T-helper 17 cell (primary cell): ENCODE measurements at places on chromosomes 13 and 19. TPM values are rescaled to one million over a fixed set of nuclear protein-coding genes. Genes with fewer than 3 reads are reported as not detected.
A peak's percentile ranks its signal among the peaks of the same experiment; 100 is the strongest.

VSTM1 gene
- total RNA-seq, result 0.73 TPM

PLIN5 gene
- total RNA-seq, result not detected

SPIB gene
- 3.0 TPM for total RNA-seq

KIR2DL4 gene
- total RNA-seq, result not detected

LILRA5 gene
- 1.1 TPM for total RNA-seq

ZNF724 gene
- 3.2 TPM for total RNA-seq

NLRP7 gene
- total RNA-seq, result not detected

NMRK2 gene
- not detected for total RNA-seq

GRCh38 chr19:56115490-56115889 lies 5.6 kb downstream of the ZNF787 start:
- H3K27ac ChIP-seq, result no peak overlapping the region
- DNase-seq, result no peak
- H3K36me3 ChIP-seq, result no peaks in the 10 kb centered on the region
- H3K4me3 ChIP-seq, result no peak overlapping the region
- H3K27me3 ChIP-seq, result no peaks in the 10 kb centered on the region

DNA sequence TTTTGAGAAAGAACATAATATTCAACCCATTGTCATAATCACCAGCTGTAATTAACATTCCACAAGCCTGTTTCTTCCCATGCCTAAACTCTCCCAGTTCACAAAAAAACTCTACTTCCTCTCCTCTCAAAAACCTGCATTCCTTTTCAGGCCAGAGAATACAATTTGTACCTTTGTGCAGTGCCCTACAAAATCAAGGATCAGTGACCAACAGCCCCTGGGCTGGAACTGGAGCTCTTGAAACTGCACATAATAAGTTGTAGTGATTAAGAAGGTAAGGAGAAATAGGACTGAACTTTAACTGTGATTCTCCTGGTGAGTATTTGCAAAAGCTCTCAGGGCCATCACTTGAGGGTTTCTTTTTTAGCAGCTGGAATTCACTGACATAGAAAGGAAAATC lies 472.7 kb downstream of the RFC3 start:
- no peak overlapping the region for H3K4me3 ChIP-seq
- no peak for DNase-seq
- H3K27ac ChIP-seq, result no peak overlapping the region
- H3K36me3 ChIP-seq, result no peaks in the 10 kb centered on the region
- H3K4me1 ChIP-seq, result no peaks in the 10 kb centered on the region
- H3K27me3 ChIP-seq, result no peaks in the 10 kb centered on the region

- H3K27ac ChIP-seq, result peak overlapping the region; percentile 87
- peaks cover 2% of the 10 kb centered on the region for H3K36me3 ChIP-seq
- H3K4me1 ChIP-seq, result peaks cover 11% of the 10 kb centered on the region
- peaks cover 15% of the 10 kb centered on the region for H3K27me3 ChIP-seq
These were observed 23.0 kb upstream of the LAMP1 start for GRCh38 chr13:113273851-113274590.

- no peak within 1 kb of the TSS for H3K27ac ChIP-seq
- H3K4me3 ChIP-seq, result no peak within 1 kb of the TSS
- no peaks in the 10 kb centered on the region for H3K4me1 ChIP-seq
- H3K36me3 ChIP-seq, result no peaks in the 10 kb centered on the region
- DNase-seq, result no peak
- peaks cover 10% of the 10 kb centered on the region for H3K27me3 ChIP-seq
These were observed at the start of gene FPR2 for GRCh38 chr19:51760697-51761356. TSS of gene FPR2 (plus strand) at chr19:51761180. CDS start at chr19:51768659, 7,479 bp downstream.

GRCh38 chr13:77511552-77511951 lies 24.0 kb upstream of the SCEL start:
- H3K4me3 ChIP-seq, result no peak overlapping the region
- H3K27me3 ChIP-seq, result peaks cover 20% of the 10 kb centered on the region
- H3K4me1 ChIP-seq, result peaks cover 3% of the 10 kb centered on the region
- no peak for DNase-seq
- H3K36me3 ChIP-seq, result no peaks in the 10 kb centered on the region
- H3K27ac ChIP-seq, result no peak overlapping the region

- H3K36me3 ChIP-seq, result peaks cover 3% of the 10 kb centered on the region
- H3K27ac ChIP-seq, result peak overlapping the region; percentile 93
- no peaks in the 10 kb centered on the region for H3K27me3 ChIP-seq
- DNase-seq, result no peak
These were observed 1.2 kb downstream of the LPAR2 start for GRCh38 chr19:19626516-19627472.

DNA sequence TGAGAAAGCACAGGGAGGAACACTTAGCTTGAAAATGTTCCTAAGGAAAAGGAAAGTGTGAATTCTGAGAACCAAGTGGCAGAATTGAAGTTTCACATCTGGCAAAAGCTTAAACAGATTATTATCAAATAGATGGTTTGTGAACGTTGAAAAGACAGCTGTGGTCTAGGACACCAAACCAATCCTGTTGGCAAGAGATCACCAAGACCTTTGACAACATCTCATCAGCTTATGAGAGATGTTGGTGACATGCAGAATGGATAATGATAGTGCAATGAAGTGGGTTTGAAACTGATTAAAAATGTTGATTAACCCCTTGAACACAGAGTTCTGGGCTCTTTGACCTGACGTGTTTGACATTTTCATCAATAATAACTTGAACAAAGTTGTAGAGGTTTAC lies 74.6 kb upstream of the GPR183 start:
- H3K4me3 ChIP-seq, result peak overlapping the region; percentile 85
- H3K27ac ChIP-seq, result peak overlapping the region; percentile 98
- peaks cover 51% of the 10 kb centered on the region for H3K4me1 ChIP-seq
- H3K36me3 ChIP-seq, result peaks cover 4% of the 10 kb centered on the region
- no peaks in the 10 kb centered on the region for H3K27me3 ChIP-seq

DNA sequence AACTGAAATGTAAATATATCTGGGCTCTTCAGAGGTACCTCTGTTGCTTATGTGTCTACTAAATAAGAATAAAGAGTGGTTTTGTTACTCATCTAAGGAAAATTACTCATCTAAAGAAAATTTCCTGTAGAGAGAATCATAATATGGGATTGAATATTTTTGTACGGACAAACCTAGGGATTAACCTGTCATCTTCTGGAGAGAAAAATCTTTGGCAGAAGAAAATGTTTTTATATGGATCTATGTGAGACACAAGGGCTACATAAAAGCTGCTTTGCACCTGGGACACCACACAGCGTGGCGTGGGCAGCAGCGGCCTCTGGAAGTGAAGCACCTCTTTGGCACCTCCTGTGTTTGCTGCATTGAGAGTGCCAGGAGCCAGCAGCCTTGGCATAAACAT lies 242.9 kb upstream of the DACH1 start:
- no peaks in the 10 kb centered on the region for H3K27me3 ChIP-seq
- H3K36me3 ChIP-seq, result no peaks in the 10 kb centered on the region
- H3K4me3 ChIP-seq, result no peak overlapping the region

DNA sequence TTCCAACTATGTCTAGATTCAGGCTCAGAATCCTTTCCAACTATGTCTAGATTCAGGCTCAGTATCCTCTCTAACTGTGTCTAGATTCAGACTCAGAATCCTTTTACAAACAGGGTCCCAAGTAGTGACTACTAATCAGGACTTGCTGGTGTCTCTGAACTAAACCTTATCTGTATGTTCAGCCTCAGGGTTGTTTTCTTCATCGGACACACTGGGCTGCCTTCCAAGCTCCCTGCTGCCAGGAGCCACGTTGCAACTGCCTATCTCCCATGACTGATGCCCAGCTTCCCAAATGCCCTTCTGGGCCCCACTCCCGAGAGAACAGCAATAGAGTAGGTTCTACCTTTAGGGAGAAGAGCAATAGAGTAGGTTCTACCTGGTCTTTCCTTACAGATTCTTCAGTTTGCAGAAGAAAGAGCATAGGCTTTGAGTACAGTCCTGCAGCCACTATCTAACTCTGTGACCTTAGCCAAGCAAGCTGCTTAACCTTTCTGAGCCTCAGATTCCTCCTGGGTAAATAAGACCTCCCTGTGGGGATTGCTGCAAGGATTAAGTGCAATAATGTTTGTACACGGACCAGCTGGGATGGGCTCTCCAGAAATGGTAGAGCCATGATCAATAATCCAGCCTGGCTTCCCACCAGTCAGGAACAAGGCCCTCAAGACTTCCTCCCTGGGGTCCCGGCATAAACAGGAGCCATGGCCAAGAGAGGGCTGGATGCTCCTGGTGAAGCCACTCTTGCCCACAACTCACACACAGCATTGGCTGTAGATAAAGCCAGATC lies 61.5 kb downstream of the ZIC5 start:
- H3K4me1 ChIP-seq, result peaks cover 27% of the 10 kb centered on the region
- DNase-seq, result no peak

DNA sequence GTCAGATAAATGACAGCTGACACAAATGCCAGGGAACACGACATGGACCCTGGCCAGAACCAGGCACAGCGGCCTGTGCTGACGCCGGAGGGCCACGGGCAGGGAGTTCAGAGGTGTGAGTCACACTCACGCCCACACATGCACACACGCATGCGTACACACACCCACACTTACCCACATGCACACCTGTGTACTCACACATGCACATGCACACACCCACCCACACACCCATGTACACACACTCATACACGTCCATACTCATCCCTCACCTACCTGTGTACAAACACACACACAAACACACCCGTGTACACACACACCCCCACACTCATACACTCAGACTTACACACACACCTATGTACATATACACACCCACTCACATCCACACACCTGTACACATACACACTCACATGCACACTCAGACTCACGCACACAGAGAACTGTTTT lies 40.4 kb downstream of the MLLT1 start:
- DNase-seq, result no peak
- peaks cover 3% of the 10 kb centered on the region for H3K36me3 ChIP-seq
- H3K27ac ChIP-seq, result peak overlapping the region; percentile 63
- peaks cover 33% of the 10 kb centered on the region for H3K4me1 ChIP-seq
- H3K27me3 ChIP-seq, result no peaks in the 10 kb centered on the region

GRCh38 chr13:51977625-51978024 lies 33.6 kb downstream of the ATP7B start:
- H3K27me3 ChIP-seq, result peaks cover 4% of the 10 kb centered on the region
- no peaks in the 10 kb centered on the region for H3K4me1 ChIP-seq
- H3K36me3 ChIP-seq, result no peaks in the 10 kb centered on the region
- no peak for DNase-seq

DNA sequence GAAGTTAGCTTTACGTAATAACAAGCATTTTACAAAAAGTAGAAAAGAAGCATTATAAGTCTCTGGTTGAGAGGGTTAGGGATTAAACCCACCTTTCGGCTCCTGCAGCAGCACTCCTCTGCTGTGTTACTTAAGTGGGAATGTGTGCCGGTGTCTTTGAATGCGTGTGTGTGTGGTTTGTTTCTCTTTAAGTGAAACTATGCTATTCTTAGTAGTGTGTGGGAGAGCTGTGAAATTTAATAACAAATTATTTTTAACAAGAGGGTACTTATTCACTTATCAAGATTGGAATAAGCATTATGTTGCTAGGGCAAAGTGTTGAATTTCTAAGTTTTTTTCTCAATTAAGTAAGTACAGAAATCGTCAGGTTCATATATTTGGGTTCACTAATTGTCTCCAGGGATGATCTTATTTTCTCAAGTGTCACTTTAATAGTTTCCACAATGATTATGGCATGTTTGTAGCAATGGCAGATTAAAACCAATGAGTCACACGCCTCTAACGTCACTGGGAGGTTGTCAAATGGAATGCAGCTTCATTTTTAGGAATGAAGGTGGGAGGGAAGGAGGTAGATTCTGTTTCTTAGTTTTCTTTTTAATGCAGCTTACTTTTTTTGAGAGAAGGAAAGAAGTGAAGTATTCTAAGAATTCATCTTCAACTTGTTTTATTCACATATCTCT lies 151.3 kb downstream of the LMO7 start:
- H3K36me3 ChIP-seq, result no peaks in the 10 kb centered on the region
- no peak overlapping the region for H3K27ac ChIP-seq
- H3K4me1 ChIP-seq, result no peaks in the 10 kb centered on the region

DNA sequence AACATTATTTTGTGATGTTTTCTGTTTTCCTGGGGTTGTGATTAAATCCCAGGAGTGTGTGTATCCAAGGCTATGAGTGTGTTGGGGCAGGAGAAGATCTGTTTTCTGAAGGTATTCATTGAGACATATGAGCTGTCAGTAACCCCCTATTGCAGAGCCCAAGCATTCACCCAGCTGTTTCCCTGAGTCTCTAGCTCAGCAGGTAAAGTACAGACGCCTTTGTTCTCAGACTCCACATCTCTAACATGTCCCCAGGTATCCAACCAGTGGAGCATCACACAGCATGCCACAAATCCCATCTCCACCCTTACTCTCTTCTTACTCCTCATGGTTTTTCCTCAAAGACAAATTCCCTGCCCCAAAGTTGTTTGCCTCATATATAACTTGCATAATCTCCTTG lies 213.6 kb downstream of the PCDH20 start:
- no peak overlapping the region for H3K4me3 ChIP-seq
- no peaks in the 10 kb centered on the region for H3K27me3 ChIP-seq
- no peak overlapping the region for H3K27ac ChIP-seq

- H3K27me3 ChIP-seq, result no peaks in the 10 kb centered on the region
- H3K36me3 ChIP-seq, result no peaks in the 10 kb centered on the region
- H3K4me3 ChIP-seq, result no peak overlapping the region
- no peak overlapping the region for H3K27ac ChIP-seq
These were observed 2053.6 kb upstream of the PRR20A start for GRCh38 chr13:55087085-55087484.

DNA sequence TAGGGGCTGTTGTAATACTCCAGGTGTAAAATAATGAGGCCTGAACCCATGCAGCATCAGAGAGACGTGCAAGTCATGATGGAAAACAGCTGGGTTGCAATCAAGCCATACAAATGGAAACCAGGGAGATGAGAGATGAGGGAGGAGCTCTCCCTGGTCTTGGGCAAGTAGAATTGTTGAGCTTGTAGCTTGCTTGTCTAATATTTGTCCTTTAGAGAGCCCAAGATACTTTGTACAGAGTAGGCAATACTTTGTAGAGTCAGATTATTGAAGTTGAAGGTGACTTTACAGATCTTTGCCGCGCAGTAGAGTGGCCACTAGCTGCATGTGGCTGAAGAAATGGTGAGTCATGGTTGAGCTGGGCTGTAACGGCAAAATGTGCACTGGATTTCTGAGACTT lies 8.3 kb downstream of the ATP8A2 start:
- H3K36me3 ChIP-seq, result peaks cover 3% of the 10 kb centered on the region
- H3K4me1 ChIP-seq, result peaks cover 9% of the 10 kb centered on the region
- no peak overlapping the region for H3K27ac ChIP-seq
